ENCODE measurements at places on chromosomes 12 and 14.

DNA sequence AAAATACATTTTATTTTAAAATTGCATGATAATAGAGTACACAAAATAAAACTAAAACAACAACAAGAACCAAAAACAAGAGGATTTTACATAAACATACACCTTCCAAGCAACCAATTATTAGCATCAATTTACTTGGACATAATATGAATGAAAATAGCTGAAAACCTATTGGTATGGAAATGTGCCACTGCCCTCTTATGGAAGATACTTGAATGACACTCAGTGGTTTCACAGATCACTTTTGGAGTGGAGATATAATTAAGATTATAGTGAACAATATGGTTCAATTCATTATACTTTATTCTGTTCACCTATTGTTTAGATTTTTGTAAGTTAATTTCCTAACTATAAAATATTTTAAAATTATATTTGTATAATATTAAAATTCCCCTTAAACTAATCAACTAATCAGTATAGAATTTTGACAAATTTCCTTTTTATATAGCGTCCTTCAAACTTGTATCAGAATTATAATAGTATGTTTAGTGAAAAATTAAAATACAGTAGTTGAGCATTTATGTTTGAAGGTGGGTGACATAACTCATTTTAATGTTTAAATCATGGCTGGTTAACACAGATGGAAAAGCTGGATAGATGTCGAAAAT, 70.1 kb downstream of the SLC6A15 start:
- DNase-seq = peak; percentile 5

DNA sequence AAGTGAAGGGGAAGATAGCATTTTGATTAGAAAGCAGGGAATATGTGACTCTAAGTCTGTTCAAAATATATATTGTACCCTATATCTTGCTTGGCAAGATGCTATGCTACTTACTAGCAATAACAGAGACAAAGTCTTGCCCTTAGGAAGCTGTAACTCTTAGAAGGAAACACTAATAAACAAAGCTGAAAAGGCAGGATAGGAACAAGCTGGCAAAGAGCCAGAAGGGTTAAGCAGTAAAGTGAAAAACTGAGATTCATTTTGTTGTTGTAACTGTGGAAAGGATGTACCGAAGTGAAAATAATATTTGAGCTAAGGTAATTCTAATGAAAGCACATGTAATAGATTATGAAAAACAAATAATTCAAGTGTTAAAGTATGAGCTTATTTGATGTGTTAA, 527.1 kb upstream of the FLRT2 start:
- DNase-seq = no peak

- DNase-seq = no peak
Observed at GRCh38 chr14:72154645-72155378, 222.6 kb downstream of the RGS6 start.

GRCh38 chr12:131511391-131511802, 199.5 kb upstream of the SFSWAP start:
- DNase-seq = no peak

DNA sequence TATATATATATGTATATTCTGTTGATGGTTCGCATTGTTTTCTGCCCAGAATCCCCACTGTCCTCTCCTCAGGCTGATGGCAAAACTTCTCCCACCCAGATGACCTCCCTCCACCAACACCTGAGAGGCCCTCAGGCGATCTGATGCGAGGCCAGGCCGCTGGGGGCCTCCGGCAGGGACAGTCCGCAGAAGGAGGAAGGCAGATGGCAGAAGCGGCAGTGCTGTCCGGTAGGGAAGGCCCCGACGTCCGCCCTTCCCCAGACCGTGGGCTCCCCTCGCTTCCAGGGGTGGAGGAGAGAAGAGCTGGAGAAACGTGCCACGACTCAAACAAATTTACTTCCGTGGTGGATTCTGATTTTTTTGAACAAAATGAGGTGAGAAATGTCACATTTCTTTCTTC, 178.3 kb upstream of the RGS6 start:
- DNase-seq = no peak

DNA sequence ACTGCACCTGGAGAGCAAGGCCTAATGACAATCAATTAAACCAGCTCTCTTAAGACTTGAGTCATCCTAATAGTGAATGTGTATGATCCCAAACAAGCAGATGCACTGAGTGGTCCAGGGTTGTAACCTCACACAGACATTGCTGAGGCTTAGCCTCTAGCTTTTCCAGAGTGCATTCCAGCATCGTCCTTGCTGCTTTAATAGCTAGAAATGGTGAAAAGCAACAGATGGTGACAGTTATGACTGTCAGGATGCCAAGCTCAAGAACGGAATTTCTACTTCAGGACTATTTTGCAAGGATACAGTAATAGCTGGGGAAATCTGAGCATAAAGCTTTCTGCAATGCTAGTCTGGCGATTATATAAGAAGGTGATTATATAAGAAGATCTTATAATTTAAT, 34.6 kb downstream of the PTPRR start:
- DNase-seq = no peak

DNA sequence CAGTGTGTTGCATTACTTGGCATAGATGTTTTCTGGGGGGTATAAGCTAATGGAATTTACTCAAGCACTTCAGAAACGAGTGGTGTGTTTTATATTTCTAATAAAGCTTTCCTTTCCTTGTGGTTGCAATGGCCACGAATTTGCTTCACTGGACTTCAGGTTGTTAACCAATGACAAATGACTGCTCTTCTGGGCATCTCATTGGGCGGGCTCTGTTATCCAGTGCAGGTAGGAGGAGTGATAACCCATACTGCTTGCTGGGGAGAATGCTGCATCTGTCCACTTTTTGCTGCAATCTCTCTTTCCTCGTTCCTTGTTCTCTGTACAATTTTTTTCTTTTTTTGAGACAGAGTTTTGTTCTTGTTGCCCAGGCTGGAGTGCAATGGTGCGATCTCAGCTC, 80.0 kb upstream of the RPH3A start:
- DNase-seq = no peak

- DNase-seq = no peak
Observed at GRCh38 chr12:123099560-123100192, 51.2 kb downstream of the PITPNM2 start.

DNA sequence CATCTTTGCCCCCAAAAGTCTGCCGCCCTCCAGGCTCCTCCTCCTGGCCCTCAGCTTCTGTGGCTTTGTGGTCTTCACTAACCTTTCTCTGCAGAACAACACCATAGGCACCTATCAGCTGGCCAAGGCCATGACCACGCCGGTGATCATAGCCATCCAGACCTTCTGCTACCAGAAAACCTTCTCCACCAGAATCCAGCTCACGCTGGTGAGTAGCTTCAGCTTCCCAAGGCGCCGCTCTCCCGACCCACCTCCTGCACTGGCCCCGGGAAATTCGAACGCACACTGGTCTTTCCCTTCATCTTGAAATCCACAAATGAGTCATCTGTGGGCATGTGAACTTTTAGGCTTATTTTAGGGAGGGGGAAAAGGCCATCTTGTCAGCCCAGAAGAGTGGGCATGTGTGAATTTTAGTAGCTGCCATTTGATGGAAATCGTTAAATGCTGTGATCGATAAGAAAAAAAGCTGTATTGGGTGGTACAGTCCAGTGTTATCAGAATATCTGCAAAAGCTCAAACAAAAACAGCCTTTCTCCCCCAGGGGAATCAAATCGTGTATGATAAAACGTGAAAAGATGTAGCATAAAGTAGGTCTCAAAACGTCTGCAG, 700 bp downstream of the SLC35E3 start:
- peak; percentile 45 for DNase-seq

DNA sequence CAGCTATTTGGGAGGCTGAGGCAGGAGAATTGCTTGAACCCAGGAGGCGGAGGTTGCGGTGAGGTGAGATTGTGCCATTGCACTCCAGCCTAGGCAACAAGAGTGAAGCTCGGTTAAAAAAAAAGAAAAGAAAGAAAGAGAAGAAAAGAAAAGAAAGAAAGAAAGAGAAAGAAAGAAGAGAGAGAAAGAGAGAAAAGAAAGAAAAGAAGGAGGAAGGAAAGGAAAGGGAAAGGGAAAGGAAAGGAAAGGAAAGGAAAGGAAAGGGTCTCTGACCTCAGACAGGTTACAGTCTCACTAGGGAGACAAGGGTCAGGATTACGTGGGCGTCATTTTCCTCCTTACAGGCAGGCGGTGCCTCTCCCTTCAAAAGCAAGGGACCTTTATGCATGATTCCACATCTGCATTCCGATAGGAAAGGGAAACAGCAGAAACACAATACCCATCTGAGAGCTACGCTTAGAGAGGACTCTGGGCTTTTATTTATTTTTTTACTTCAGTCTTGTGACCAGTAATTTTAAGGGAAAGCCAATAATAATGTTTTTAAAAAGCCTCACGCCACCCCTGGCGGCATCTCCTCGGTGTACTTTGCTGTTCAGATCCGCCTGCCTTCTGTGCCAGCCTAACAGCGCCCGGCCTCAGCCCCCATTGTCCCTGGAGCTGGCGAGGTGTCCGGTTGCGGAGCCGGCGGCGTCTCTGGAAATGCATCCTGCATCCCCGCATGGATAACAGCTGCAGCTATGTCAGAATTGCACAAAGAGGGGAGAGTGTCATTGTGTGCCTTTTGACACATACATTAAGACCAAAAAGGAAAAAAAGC, 945 bp upstream of the HIP1R start:
- DNase-seq = peak; percentile 73

- DNase-seq = no peak
Observed at GRCh38 chr14:74980398-74980730, 22.4 kb upstream of the EIF2B2 start.

Data from left renal cortex interstitium (tissue), 4 donors.